ENCODE measurements at places on chromosomes 7 and 10.
A peak's percentile ranks its signal among the peaks of the same experiment; 100 is the strongest.

GRCh38 chr10:110093722-110094121 lies 85.9 kb downstream of the ADD3 start:
- no peak for DNase-seq

- DNase-seq, result no peak
Measured at GRCh38 chr7:151607464-151607867, 87.8 kb upstream of the RHEB start.

GRCh38 chr7:111429781-111430180 lies 132.5 kb downstream of the IMMP2L start:
- DNase-seq, result peak; percentile 10

- DNase-seq, result no peak
Measured at GRCh38 chr10:44382131-44382858, 2.6 kb downstream of the CXCL12 start.

DNA sequence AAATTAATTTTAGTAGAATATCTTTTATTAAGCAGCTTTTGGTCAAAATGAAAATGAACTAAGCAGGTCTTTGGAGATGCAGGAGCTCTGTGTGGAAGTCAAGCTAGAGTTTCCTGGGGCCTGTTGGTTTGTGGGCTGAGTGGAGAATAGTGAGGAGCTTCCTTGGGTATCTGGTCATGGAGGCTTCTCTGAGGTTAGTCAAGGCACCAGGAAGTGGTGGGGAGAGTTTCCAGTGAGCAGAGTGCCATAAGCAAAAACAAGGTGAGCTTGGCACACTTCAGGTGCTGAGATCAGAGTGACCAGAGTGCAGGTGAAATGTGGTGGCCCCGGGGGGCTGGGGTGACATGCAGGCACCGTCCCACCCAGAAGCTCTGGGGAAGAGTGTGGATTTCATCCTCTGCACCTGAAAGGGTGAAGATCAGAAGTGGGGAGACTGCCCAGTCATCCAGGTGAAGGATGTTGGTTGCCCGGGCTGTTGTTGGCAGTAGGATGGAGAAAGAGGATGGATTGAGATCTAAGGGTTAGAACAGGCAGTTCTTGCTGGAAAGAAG lies 77.4 kb downstream of the WDR37 start:
- DNase-seq, result no peak
